ENCODE measurements at places on chromosomes 11 and 22.

GRCh38 chr11:32065865-32066629, 24.8 kb upstream of the RCN1 start:
- no peak for DNase-seq

GRCh38 chr11:40506226-40506625, 953.2 kb downstream of the LRRC4C start:
- DNase-seq, result no peak

GRCh38 chr11:124359566-124359965, 24.7 kb downstream of the OR8B2 start:
- no peak for DNase-seq

- peak; percentile 48 for DNase-seq
Measured at GRCh38 chr11:128365044-128365443, 222.3 kb downstream of the ETS1 start.

GRCh38 chr11:70756756-70757155, 358.4 kb downstream of the CTTN start:
- DNase-seq, result no peak

DNA sequence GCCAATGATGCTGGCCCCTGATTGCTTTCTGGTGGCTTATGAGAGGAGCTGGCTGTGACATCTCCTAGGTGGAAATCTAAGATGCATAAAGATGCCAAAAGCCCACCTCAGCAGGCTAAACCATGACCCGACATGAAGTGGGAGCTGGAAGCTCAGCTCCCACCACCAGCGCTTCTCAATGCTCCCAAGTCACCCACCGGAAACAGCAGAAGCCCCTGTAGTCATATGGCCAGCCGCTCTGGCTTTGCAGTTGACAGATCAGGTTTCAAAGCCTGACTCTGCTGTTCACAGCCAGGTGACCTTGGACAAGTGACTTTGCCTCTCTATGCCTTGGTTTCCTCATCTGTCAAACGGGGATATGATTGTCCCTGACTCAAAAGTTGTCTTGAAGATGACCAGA, 29.1 kb upstream of the ANO1 start:
- DNase-seq, result no peak

DNA sequence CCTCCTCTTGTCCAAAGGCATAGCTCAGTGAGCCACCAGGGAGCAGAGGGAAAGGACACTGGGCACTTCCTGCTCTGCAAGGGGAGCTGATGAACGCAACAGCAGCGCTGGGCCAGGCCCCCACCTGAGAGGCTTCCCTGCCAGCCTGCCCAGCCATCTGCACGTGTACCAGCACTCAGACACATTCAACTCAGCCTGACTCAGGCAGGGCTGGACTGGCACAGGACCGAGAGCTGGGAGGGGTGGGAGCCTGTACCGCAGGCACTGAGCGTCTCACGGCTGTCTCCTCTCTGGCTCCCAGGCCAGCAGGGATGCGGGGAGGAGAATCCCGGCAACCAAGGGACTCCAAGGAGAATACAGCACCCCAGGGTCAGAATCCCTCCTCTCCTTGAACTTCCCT, 411.8 kb downstream of the CTTN start:
- DNase-seq, result no peak

- DNase-seq, result no peak
Measured at GRCh38 chr22:49021131-49021925, 806.3 kb downstream of the BRD1 start.

DNA sequence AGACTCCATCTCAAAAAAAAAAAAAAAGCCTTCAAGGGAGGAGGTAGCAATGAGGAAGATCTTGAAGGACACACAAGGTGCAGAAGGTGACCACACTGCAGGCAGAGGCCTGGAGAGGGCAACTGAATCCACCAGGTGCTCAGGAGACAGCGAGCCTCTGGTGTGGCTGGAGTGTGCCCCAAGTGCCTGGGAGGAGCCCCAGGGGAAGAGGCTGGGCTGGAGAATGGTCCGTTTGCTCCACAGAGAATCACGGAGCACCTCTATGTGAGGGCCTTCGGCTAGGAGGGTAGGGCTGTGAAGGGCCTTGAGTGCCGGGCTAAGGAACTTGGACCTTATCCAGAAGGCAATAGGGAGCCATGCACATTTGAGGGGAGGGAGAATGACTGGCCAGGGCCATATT, 50.3 kb downstream of the ARRB1 start:
- no peak for DNase-seq

- DNase-seq, result no peak
Measured at GRCh38 chr11:42066113-42066512, 606.7 kb upstream of the LRRC4C start.

- DNase-seq, result peak; percentile 4
Measured at GRCh38 chr11:9868641-9869040, 204.8 kb downstream of the SWAP70 start.

DNA sequence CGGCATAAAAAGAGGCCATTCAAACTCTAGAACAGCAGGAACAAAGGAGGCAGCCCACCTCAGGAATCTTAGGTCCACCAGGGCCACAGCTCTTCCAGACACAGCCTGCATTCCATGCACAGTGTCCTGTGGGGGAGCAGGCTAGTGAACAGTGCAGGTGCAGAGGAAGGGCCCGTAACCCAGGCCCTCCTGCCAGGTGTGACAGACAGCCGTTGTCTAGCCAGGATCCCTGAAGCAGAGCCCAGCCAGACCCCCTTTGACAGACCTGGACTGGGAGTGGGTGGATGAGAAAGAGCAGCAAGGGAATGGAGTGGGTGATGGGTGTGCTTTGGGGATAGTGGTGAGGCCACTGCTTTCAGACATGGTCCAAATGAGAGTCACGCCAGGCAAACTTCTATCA, 1.2 kb upstream of the ZPR1 start:
- no peak for DNase-seq

DNA sequence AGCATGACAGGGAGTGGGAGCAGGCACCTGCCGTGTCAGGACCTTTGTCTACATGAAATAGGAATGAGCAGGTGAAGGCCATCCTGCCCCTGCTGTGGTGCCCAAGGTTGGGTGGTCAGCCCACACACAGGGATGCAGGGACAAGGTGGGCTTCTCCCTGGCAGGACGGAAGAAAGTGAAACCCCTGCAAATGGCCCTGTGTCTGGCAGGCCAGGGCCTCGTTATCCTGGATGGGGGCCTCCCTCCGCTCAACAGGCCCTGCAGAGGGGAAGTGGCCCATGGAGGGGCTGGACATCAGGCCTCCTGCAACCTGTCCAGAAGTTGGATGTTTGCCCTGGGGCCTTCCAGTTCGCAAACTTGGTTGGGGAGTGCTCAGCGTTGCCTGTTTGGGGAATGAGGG, 14.9 kb downstream of the TOB2 start:
- no peak for DNase-seq

DNA sequence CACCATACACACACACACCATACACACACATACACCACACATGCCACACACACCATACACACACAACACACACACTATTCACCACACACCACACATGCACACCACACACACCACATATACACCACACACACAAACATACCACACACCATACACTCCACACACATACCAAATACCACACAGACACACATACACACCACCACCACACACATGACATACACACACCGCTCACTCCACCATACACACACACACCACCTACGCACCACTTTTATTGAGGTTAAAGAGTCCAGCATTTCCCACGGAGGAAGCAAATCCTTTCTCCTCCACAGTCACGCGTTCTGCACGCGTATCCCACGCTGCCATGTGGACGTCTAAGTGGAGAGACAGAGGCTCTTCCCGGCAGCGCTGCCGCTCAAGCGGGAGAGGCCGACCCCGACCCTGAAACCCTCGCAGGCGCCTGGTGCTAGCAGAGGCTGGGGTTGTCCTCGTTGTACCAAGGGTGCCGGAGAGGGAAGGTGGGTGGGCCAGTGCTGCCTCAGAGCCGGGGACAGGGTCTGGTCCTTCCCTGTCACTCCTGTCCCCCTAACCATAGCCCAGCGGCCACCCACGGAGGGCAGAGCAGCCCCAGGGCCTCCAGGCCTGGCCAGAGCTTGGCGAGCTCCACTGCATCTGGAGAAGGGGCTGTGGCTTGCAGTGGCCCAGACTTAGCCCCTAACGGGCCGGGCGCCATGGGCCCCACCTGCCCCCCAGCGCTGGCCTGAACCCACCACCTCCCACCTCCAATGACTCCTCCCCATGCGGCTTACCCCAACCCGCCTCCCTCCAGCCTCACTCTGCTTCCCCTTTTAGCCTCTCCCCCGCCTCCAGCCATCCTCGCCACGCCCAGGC, 1495.0 kb downstream of the BRD1 start:
- no peak for DNase-seq

- no peak for DNase-seq
Measured at GRCh38 chr22:40180403-40180802, 2.7 kb downstream of the TNRC6B start.

GRCh38 chr22:44935724-44936123, 74.1 kb downstream of the PHF21B start:
- no peak for DNase-seq

DNA sequence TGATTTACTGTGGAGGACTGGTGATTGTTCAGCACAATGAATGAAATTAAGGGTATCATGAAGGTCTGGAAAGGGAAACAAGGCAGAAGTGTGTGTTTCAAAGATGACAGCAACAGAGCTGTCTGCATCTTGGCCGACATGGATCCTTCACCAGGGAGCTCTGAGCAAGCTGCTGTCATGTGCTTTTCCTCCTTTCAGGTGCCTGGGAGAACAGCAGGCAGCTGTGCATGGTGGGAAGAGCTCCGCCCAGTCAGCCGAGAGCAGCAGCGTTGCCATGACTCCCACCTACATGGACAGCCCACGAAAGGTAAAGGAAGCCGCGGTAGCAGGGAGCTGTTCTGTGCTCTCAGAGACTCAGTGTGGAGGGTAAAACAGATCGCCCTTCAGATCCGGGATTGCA, 87.1 kb upstream of the YWHAH start:
- DNase-seq, result peak; percentile 85

- DNase-seq, result no peak
Measured at GRCh38 chr11:20617346-20618005, 18.1 kb downstream of the SLC6A5 start.

DNA sequence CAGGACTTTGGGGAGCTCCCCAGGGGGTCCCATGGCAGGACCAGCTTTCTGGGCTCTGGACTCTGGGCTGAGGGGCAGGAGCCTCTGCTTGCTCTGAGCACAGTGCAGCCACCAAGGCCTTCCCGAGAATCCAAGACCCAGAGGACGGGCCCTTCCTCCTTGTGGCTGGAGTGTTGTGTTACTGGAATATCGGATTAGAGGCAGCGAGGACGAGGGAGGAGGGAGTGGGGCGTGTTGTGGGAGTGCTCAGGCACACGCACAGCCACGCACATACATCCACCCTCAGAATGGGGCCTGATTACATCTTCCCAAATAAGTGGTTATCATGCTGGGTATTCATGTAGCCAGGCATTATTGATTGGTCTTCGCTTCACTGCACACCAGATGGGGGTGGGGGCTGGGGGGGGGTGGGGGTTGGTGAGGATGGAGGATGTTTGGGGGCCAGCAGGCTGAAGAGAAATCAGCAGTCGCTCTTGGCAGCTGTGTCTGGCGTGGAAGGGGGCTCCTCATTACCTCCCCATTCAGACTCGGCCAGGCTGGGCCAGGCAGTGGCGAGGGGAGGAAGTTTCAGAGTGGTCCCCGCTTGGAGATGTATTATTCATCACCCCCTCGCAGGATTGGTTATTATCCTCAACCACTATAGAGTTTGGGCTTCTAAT, 120.9 kb downstream of the ST3GAL4 start:
- no peak for DNase-seq

DNA sequence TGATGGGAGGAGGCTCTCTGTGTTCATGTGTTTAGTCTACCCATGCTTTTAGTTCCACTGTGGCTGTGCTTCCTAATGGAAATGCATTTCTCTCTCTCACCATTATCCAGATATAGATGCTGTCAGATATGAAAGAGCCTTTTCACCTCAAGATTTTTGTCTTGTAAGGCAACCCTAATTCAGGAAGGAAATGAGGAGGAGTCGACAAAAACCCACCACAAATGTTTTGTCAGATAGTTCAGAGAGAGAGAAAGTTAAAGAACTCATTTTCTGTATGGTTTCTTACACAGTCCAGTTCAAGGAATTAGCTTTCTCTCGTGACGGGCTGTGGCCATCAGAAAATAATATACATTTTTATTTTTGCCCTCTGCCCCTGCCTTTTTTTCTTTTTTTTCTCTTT, 82.5 kb downstream of the ARL14EP start:
- no peak for DNase-seq

GRCh38 chr22:41841085-41841712, 8.3 kb downstream of the SREBF2 start:
- no peak for DNase-seq

DNA sequence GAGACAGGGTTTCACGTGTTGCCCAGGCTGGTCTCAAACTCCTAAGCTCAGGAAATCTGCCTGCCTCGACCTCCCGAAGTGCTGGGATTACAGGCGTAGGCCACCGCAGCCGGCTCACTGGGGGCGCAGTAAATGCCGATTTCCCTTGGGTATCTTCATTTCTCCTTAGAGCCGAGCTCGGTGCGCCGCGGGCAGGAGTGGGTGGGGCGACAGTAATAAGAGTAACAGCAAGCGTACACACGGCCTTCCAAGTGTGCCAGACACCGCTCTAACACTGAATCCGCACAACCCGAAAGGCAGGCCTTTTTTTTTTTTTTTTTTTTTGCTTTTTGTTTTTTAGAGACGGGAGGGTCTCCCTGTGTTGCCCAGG, 500 bp upstream of the ADSL start:
- peak; percentile 30 for DNase-seq

GRCh38 chr11:124174001-124174583, 9.1 kb upstream of the OR10D3 start:
- peak; percentile 51 for DNase-seq

All from mammary epithelial cell (primary cell).